Renal cortical epithelial cell (primary cell): ENCODE measurements at places on chromosomes 5 and 9.

- no peak for DNase-seq
Measured at GRCh38 chr9:131358556-131358955, 35.3 kb upstream of the PRRC2B start.

GRCh38 chr5:33488558-33489355, 48.0 kb downstream of the TARS1 start:
- no peak for DNase-seq

- DNase-seq = peak; percentile 55
Measured at GRCh38 chr9:121601194-121601593, 50.2 kb upstream of the DAB2IP start.

- peak; percentile 100 for DNase-seq
Measured at GRCh38 chr5:73812962-73813588, 187.1 kb downstream of the ARHGEF28 start.

DNA sequence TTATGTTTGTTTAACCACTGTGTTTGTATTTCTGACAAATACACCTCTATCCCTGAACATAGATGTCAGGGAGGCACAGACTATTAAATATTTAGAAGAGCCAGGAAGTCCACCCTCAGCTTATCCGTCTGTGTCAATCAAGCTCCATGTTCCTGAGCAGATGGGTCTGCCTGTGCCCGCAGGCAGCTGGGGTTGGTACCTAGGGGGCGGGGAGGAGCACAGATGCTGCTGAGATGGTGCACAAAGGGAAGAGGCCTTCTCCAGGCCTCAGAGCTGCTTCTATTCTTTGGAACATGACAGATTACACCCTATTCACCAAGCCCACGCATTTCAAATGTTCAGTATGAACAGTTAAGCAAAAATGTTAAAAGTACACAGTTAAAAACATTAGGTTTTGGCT, 142.1 kb downstream of the EPB41L4A start:
- no peak for DNase-seq

- no peak for DNase-seq
Measured at GRCh38 chr5:170300361-170301013, 2.9 kb upstream of the LCP2 start.

DNA sequence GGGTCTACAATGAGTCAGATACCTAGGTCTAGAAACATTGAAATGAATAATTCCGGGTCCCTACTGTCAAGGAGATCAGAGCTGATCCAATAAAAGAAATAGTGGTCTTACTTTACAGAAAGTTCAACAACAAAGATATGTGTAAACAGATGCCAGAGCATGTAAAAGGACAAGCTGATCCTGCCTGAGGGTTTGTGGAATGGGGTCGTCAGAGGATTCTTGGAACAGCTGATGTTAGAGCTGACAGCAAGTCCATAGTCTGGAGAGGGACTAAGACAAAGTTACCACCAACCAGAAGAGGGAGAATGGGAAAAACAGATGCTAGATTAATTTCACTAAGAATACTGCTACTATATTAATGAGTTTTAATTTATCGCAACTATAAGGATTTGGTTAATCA, 71.5 kb downstream of the FREM1 start:
- DNase-seq = no peak

DNA sequence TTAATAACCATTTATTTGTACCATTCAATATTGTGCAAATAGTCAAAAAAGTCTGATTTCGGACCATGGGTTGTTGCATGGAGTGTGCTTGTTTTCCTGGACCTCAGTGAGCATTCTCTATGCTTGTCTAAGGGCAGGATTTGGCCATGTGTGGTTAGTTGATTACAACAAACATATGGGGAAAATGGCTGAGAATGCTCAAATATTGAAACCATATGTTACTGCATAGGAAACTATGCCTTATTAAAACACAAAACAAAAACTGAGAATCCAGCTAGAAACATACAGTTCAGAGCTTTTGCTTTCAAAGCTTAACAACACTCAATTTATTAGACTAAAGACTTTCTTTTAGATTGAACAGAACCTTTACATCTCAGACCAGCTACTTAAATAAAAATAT, 928.3 kb downstream of the NR2F1-AS1 start:
- DNase-seq = no peak

GRCh38 chr5:129367883-129368282, 92.2 kb upstream of the ADAMTS19 start:
- DNase-seq = no peak

DNA sequence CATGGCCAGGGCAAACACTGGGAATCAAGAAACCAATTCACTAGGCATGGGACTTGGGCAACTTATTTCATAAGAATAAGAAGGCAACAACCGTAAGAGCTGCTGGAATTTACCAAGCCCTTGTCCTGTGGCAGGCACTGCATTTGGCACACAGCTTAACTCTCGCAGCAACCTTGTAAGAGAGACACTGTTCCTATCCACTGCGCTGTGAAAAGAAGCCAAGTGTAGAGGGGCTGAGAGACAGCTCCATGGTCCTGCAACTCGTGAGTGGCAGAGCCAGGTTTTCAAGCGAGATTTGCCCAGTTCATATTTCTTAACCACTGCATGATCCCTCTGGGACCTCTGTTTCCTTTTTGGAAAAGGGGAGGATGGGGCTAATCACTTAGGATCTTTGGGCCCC, 129.3 kb upstream of the STC2 start:
- no peak for DNase-seq

DNA sequence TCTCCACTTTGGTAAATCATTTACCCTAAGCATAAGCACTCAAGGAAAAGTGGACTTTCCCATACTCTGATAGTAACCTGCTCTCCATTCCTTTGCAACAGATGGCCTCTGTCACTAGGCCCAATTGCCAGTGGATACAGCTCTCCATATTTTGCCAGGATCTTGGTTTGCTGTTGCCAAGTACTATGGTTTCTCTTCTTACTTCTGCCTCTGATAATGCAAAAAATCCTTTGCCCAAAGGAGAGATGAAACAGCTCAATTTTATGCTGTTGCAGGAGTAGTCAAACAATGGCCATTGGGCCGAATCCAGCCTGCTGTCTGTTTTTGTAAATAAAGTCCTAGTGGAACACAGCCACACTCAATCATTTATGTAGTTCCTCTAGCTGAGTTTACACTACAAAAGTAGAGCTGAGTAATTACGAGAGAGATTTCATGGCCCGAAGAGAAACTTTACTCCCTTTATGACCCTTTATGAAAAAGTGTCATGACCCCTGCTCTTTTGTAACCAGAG, 92.5 kb downstream of the HTR4 start:
- DNase-seq = peak; percentile 4

- no peak for DNase-seq
Measured at GRCh38 chr5:168747987-168748777, 169.0 kb upstream of the PANK3 start.

DNA sequence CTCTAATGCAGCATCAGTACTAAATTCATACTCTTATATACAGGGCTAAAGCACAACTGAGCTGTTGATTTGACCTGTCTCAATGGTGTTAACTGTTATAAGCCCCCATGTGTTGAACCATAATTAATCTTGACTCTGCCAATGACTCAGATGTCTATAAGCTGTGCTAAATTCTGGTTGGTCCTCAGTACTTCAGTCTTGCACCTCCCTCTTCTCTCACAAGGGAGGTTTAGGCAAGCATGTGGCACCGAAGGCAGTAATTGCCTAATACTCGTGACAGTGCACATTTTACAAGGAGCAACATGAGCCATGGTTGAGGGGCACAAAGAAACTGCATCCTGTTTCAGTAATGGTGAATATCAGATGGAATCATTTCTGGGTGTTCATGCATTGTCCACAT, 255.9 kb downstream of the TRPM3 start:
- peak; percentile 37 for DNase-seq

DNA sequence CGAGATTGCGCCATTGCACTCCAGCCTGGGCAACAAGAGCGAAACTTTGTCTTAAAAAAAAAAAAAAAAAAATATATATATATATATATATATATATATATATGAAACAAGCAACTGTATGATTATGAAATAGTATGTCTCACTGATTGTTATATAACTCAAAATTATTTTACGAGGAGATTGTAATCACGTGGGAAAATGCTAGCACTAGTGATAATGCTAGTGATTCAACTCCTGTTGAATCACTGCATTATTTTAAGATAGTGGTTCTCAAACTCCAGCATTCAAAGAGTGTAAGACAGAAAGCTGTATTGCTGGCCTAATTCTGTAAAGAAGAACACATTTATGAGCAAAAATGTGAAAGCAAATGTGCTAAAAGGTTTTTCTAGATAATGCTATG, 12.4 kb upstream of the PTPN3 start:
- no peak for DNase-seq
